ENCODE measurements at places on chromosomes 11 and 22.

- no peak for DNase-seq
Measured at GRCh38 chr11:119795231-119795630, 66.2 kb upstream of the NECTIN1 start.

DNA sequence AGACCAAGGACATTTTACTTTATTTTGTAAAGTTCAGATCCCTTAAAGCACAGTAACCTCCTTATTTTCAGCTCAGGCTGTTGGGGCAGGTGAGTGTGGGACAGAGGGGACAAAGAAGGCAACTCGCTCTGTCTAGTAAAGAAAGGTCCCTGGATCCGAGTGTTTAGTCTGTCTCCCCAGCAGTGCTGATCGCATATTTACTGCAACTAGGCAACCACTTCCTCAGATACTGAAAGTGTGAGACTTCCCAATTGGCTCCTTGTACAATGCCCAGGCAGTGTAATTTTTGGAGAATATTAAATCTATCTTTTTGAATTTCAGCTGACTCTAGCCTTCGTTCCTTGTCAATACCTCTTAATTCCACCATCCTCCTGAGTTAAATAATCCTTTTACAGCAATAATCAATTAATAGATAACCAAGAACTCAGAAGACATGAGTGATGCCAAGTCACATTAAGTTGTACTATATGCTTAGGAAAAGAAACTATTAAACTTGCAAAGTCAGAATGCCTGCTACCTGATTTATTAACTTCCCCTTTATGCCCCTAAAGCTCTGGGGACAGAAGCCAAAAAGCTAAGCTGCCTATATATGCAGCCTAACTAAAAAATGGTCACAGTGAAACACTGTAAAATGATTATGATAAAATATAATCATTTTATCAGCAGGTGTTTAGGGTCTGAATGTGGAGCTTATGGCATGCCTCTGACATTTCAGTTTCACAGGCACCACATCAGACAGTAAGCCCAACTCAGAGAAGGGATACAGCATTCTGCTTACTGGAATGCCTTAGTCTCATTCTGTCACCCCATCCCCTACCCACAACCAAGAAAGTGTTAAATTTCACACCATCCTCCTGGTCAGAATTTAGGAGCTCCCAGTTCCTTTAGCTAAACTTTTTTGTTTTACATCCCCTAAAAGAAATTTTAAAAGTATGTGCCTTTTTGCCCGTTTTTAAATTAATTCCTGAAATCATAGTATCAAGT is 138.7 kb downstream of the TRIM44 start:
- no peak for DNase-seq

GRCh38 chr22:27299181-27300085 is 502.1 kb downstream of the MN1 start:
- no peak for DNase-seq

- DNase-seq: no peak
Measured at GRCh38 chr22:42862045-42862734, 5.1 kb upstream of the ARFGAP3 start.

DNA sequence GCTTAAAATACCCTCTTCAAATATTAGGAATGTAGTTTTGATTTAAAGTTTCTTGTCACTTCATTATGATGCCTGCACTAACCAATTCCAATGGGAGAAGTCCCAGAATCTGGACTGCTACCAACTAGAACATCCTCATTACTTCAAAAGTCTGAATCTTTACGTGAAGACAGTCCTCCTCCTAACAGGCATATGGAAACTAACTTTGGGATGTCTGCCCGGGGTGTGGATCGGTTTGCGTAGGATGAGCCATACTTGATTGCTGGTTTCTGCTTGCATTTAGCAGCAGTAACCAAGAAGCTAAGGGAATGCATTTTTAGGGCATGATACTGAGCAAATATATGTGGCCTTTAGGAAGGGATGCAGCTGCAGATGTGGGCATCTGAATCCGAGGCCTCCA is 177.1 kb downstream of the LRRC4C start:
- DNase-seq: no peak

GRCh38 chr11:57648801-57649735 is 644 bp downstream of the YPEL4 start:
- DNase-seq: no peak

DNA sequence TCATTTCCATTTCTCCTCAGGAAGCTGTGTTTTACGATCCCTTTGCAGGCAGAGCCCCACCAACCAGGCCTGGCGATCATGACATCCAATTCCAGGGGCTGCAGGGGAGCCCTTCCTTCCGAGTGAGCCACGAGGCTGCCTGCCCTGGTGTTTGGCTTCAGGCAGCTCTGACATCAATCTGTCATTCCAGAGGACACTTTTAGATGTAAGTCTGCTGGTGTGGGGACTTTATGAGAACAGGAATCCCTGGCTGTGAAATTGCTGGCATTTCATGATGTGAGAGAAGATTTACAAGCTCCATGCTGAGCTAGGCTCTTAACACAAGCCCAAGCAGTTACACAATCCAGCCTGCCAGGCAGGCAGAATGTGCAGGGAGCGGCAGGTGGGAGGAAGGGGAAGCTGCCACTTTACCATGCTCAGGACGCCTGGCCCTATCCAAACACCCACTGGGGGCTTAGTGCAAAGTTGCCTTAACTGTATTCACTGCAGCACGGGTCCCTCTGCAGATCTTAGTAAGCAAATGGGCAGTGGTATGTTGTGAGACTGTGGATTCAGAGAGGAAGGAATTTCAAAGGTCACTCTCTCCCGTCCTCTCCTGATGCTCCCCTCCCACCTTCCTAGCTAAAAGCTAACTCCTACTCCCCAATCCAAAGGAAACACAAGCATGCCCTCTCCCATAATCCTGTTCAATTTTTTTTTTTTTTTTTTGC is 43.4 kb upstream of the MICAL2 start:
- DNase-seq: no peak

Measured in cortex of kidney (tissue), 1 donor.